Aorta (tissue), 5 donors: ENCODE measurements at places on chromosomes 1 and 21.
A peak's percentile ranks its signal among the peaks of the same experiment; 100 is the strongest.

- DNase-seq, result no peak
Measured at GRCh38 chr1:178224358-178224757, 130.5 kb downstream of the RASAL2 start.

GRCh38 chr1:222918801-222919477, 104.1 kb downstream of the DISP1 start:
- no peak for DNase-seq

GRCh38 chr1:21543598-21543997, 34.4 kb downstream of the ALPL start:
- DNase-seq, result no peak

DNA sequence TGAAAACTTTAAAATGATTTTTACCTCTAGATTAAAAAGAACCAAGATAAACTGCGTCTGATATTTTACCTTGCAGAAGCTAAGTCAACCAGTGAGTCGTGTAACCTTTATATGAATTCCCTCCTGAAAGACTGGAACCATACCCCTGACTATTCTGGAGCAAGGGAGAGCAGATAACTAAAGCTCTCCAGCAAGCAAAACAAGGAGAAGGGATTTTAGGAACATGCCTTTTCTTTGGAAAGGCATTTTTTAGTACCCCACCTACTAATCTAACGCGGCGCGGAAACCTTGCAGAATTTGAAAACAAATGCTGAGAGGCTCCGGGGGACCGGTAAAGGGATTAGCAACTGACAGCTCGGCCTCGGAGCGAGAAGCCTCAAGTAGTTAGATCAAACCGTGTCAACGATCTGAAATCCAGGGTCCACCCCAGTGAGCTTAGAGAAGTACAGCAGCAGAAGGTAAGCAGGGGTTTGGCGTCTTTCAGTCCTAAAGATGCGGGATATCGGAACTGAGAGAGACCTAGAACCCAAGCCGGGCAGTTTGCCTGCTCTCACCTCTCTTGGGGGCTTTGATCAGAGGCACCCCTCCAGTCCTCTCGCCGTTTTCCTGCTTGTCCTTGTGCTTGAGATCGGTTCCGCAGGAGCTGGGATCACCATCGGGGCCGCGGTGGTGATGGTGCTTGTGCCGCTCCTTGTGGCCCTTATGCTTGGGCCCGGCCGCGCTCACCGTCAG, 954 bp downstream of the RSBN1 start:
- DNase-seq, result peak; percentile 53

DNA sequence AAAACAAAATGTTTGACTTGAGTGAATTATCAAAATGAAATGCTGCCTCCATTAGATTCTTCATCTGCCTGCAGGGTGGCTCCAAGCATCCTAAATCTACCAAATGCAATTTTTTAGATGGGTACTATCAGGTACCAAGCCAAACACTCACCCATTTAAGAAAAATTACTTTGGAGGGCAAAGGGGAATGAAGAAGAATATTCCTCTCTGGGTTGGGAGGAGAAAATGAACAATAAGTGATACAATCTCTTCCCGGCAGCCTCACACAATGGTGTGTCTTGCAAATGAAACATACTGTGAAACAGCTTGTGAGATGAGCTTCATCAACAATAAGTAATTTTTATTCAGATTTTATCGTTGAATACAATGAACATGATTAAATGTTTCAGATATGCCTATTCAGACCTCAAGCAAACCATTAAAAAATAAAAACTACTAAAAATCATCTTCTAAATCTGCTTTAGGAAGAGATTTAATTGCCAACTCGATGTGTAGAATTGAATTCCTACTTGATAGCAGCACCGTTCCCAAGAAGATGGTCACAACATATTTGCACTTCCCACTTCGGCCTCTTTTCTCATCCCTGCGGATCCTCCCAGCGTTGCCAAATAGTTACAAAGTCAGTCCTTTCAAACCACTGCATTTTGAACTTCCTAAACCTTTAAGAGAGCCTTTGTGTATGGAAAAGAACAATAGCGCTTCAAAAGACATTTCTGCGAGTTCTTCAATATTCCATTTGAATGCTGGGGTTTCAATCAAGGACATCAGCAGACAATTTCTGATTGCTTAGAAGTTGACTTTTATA, 2.7 kb downstream of the DAB1 start:
- DNase-seq, result no peak

- no peak for DNase-seq
Measured at GRCh38 chr1:175885326-175885725, 141.9 kb upstream of the TNR start.

GRCh38 chr1:207910591-207911354, at the start of gene CD34:
CD34 (minus strand) TSS chr1:207911125; CDS start chr1:207911080, 45 bp downstream.
- DNase-seq, result peak; percentile 88

DNA sequence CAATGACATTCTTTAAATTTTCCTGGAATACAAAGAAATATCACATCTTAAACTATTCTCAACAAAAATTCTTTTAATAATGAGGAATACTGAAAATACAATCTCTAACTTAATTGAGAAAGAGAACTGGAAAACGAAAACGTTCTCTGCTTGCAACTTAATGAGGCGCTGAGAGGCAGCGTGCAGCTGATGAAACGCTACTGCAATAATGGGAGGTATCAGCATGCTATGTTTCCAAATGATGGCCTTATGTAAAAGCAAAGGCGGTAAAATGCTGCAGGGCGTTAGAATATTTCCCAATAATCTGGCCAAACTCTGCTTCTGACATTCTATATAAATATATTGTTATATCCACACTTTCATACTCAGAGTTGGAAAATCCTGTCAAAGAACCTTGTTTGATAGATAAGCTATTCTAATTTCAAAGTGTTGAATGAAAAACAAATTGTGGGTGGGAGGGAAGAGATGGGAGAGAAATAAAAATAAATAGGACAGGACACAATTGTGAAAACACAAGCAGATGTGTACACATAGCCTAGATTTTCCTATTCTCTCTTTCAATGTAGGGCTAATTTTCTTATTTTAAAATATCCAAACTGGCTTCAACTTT, 70.9 kb downstream of the APP start:
- no peak for DNase-seq

DNA sequence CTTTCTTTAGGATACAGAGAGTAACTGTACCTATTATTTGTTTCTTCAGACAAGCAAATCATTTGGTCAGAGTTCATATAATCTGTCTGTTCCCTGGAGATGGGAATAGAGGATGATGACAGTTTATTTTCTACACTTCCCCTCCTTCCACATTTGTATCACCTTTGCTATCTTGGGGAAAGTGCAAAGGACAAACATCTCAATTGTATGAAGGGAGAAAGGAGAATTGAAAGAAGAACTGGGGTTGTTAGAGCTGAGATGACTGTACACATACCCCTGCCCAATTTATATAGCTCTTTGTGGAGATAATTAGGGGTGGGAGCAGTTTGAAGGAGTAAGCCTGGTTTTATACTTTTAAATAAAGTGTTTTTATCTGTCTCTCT, 14.0 kb downstream of the POLR3GL start:
- no peak for DNase-seq

DNA sequence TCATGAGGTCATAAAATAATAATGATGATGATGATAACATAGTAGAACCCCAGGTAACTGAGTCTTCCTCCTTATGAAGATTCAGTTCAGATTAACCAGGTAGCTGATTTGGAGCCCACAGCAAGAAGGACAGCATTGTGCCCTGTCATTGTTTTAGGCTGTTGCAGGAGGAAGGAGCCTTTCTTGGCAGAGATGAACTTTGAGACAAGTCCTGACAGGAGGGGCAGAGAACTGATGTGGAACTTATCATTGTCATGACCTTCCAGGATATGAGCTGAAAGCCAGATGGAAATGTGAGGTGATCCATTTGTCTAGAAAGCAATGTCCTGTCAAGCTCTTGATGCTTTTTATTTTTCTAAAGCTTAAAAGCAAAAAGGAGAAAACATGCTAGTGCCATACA, 132.6 kb upstream of the COA6 start:
- DNase-seq, result no peak

GRCh38 chr21:25373126-25374082, 233.9 kb downstream of the MRPL39 start:
- no peak for DNase-seq

DNA sequence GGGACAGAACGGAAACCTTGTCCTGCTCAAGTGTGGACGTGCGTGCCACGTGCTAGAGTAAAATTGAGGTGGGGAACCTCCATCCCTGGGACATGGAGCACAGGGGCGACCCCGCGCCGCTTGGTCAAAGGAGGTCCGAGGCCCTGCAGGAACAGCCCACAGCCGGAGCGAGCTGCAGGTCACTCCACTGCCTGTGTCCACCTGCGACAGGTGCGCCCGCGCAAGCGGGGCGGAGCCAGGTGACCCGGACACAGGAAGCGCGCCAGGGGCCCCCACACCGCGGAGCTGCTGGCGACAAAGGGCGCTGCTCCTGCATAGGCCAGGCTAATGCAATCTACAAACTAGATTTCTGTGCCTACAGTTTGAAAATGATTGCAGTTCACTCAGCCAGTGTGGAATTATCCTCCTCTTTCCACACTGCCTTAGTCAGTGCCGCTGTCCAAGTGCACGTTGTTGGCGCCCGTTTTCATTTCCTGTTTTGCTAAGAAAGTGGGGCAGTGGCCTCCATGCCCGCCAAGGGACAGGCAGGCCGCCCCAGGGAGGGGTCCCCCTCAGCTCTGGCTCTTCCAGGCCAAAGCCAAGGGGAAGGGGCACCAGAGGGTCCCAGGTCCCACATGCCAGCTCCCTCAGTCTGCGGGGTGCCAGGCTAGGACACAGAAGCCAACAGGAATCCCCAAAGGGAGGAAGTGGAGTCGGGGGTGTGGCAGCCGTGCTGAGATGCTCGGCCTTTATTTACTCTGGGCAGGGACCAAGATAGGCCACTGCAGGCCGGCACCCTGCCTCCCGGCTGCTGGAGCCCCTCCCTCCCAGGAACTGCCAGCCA, 4.3 kb upstream of the NADK start:
- peak; percentile 86 for DNase-seq

DNA sequence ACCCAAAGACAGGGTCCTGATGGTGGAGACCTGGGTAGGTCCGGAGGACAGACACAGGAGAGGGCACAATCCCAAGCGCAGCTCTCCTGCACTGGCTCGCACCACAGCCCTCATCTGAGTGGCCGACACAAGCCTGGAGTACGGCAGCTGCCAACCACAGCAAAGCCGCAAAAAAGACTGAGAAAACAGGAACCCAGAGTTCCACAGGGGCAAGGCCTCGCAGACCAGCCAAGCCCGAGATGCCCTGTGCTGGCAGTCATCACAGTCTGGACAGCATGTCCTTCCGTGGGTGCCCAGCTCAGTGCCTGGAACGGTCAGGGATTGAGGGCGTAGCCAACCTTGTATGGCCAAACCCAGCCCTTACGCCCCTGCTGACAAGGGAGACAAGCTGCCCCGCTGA, 11.4 kb downstream of the ZBTB48 start:
- peak; percentile 83 for DNase-seq

DNA sequence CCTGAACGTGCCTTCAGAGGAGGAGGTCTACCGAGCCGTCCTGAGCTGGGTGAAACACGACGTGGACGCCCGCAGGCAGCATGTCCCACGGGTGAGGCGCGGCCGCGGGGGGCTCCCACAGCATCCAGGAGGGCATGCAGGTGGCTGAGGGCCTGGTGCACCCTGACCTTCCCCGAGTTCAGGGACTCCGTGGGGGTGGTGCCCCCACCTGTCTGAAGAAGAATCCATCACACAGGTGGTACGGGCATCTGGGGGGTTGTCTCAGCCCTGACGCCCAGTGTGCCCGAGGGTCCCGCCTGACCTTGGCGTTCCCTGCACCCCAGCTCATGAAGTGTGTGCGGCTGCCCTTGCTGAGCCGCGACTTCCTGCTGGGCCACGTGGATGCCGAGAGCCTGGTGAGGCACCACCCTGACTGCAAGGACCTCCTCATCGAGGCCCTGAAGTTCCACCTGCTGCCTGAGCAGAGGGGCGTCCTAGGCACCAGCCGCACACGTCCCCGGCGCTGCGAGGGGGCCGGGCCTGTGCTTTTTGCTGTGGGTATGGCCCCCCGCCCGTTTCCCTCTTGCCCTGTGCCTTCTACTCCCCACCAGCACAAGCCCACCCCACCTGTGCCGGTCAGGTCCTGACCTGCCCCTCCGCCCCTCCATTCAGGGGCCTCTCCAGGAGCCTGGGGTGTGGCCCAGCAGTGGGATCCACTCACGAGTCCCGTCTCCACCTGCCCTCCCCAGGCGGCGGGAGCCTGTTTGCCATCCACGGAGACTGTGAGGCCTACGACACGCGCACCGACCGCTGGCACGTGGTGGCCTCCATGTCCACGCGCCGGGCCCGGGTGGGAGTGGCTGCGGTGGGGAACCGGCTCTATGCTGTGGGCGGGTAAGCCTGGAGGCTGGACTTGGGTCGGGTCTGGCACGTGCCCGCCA, 2.3 kb downstream of the KLHL17 start:
- DNase-seq, result no peak

GRCh38 chr1:39104158-39105060, 78.3 kb downstream of the NDUFS5 start:
- DNase-seq, result peak; percentile 58

- no peak for DNase-seq
Measured at GRCh38 chr1:117284399-117285215, 73.9 kb upstream of the VTCN1 start.

- no peak for DNase-seq
Measured at GRCh38 chr1:94022471-94023189, 98.3 kb downstream of the ABCA4 start.

GRCh38 chr1:107954719-107955415, 10.1 kb downstream of the VAV3 start:
- DNase-seq, result no peak

DNA sequence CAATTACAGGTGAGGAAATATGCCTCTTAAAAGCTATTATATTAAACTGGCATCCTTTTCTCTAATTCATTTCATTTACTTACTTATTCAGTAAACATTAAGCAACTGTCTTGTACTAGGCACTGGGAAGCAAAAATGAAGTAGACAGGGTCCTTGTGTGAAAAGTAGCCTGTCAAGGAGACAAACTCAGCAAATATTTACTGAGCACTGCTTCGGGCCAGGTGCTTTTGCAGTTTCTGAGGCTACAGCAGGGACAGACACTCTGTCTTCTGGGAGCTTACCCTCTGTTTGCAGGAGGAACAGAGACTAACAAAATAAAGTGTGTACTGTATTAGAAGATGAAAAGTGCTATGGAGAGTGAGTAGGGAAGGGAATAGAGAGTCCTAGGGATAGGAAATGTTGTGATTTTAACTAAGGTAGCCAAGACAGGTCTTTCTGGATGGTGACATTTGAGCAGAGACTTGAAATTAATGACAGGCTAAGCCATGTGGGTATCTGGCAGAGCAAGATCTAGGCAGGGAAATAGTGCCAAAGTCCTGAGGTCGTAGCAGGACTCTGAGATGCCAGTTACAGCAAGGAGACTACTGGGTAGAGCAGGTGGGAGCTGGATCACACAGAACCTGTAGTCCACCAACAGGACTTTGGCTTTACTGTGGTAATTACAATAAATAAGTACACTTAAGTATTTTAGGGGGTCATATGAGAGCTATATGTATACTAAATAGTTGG, 133.0 kb downstream of the ITSN1 start:
- no peak for DNase-seq

GRCh38 chr1:196584696-196585095, 23.5 kb downstream of the KCNT2 start:
- DNase-seq, result no peak

DNA sequence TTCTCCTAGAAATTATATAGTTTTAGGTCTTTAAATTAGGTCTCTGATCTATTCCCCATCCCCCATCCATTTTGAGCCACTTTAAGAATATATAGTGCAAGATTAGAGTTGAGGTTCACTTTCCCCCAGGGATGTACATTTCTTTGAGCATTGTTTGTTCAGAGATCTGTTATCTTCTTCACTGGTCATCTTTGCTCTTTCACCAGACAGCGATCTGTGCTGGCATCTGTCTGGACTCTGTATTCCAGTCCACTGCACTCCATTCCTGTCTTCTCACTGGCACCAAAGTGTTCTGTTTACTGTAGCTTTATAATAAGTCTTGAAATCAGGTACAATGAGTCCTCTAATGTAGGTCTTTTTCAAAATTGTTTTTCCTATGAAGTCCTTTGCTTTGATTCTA, 112.5 kb downstream of the PCBP3 start:
- DNase-seq, result no peak
